ENCODE measurements at places on chromosomes 4 and X.

- peak; percentile 26 for DNase-seq
Observed at GRCh38 chr4:128061566-128062536, 739 bp downstream of the LARP1B start.

GRCh38 chrX:55598333-55598732 is 24.9 kb upstream of the FOXR2 start:
- no peak for DNase-seq

DNA sequence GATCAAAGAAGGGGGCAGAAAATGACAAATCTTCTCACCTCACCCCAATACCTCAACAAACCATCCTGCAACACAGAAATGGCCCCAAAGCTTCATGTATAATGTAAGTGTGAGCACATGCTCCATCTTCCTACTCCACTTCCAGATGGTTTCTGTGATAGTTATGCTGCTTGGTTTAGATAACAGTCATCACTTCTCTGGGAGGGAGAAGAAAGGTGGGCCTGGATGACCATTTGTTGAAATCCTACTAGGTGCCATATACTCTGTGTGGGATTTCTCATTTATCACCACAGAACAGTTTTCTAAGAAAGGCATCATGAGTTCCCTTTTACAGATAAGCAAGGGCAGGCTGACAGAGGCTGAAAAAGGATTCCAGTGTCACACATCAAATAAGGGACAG is 31.3 kb upstream of the NXF3 start:
- DNase-seq: no peak

DNA sequence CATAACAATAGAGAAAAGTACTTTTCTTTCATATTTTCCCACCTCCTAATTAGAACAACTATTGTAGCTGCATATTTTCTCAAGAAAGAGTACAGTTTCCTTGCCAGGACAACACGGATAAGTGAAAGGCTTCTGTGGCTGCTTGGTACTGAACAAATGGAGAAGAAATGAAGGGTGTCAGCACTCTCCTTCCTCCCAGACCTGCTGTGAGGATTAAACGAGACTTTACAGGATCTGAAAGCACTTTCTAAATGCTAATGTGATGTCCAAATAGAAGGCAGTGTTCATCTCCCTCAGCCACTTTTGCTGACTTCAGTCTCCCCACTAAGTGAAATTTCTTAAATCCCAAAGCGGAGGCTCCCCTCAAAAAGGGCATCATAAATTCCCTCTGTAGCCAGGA is 13.9 kb downstream of the NIPAL1 start:
- DNase-seq: no peak

DNA sequence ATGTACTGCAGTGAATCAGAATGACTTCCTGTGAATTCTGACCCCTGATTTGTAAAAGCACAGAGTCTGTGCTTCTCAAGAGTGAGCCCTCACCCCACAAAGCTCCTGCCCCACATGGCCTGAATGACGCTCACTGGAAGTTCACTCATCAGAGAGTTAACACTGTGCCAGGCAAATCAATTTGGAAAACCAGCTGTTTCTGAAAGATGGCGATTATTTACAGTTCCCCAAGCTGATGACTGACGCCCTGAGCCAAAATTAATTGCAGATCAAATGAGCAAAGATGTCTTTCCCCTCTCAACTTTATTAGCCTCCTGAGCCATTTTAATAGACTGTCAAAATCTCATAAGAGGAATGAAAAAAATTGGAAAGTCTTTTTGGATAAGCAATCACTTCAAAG is 118.0 kb downstream of the SLC2A9 start:
- no peak for DNase-seq

- no peak for DNase-seq
Observed at GRCh38 chr4:52366191-52366590, 292.9 kb downstream of the USP46 start.

DNA sequence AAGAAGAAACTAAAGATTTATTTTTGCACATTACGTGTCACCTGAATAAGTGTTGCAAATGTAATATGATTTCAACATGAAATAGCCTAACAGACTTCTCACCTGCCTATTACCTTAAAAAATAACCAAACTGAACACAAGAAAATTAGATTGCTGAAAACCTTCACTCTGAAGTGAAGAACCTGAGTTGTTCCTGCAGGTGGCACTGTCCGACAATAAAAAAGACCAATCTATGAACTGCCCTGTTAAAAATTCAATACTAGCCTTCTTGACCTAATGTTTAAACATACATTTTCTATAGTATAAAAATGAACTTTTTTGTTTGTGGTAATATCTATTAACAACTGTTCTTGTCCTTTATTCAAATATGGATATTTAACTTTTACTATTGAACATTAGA is 69.2 kb upstream of the PNPLA4 start:
- DNase-seq: no peak

DNA sequence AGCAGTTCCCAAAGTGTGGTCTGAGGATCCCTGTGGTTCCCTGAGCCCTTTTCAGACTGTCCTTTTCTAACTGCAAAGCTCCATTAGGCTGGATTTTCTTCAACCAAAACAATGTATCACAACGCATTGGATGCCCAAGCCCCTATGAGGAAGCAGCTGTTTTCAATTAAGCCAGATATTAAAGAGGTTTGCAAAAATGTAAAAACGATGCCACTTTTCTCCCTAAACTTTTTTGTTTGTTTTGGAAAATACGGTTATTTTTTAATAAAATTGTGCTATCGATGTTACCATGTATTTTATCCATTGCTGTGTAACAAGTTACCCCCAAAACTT is 170.4 kb upstream of the BCOR start:
- no peak for DNase-seq

- no peak for DNase-seq
Observed at GRCh38 chrX:21176921-21177571, 197.2 kb upstream of the CNKSR2 start.

DNA sequence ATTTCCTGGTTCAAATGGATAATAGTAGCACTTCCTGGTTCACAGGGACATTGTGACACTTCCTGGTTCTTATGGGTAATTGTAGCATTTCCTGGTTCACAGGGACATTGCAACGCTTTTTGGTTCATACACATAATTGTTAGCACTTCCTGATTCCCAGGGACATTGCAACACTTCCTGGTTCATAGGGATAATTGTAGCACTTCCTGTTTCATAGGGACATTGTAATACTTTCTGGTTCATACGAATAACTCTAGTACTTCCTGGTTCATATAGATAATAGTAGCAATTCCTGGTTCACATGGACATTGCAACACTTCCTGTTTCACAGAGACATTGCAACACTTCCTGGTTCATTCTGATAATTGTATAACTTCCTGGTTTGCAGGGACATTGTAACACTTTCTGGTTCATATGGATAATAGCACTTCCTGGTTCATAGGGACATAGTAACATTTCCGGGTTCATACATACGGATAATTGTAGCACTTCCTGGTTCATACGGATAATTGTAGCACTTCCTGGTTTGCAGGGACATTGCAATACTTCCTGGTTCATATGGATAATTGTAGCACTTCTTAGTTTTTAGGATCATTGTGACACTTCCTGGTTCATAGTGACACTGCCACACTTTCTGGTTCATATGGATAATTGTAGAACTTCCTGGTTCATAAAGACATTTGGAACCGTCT is 61.6 kb upstream of the CD99 start:
- no peak for DNase-seq

DNA sequence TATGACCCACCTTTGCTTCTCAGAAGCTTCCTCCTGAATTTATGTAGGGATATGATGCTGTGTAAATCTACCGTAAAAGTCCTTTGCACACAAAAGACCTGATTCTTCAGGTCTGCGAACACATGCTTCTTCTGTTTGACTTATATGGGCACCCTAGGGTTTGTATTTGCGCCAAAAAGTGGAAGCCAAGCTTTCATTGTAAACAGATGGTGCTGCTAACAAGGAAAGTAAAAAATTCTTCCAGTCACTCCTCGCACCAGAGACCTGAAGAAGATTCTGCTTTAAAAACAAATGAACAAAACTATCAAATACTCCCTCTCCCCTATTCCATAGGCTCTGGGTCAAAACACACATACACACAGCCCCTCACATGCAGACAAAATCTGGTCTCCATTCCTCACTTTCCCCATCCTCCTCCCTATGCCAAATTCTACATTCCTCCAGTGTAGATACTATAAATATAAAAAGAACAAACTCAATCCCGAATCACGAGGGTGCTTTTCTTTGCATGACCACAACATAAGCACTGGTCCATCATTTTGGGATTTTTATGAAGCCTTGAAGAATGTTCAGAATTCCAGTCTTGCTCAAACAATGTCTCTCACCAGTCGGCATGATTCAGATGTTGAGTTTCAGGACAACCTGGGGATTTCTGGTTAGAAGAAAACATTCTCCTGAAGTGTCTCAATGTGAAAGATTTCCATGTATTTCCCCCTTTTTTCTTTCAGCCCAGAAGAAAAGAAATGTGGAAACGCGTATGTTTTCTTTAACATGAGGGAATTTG is 125.1 kb downstream of the PALLD start:
- DNase-seq: no peak

DNA sequence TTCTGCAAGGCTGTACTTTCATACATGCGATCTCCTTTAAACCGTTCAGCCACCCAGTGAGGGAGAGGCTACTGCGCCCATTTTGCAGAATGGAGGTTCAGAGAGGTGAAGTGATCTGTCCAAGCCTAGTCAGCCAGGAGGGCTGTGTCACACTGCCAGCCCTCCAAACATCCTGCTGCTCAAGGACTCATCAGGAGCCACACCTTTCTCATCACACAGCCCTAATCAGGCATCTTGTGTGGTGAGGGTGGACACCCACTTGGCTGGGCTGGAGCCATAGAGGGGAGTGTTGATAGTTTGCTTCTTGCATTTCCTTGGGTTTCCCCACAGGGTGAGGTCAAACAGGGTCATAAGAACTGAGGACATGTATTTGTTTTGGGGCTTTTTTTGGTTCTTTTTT is 5.4 kb upstream of the CXCR3 start:
- DNase-seq: no peak

DNA sequence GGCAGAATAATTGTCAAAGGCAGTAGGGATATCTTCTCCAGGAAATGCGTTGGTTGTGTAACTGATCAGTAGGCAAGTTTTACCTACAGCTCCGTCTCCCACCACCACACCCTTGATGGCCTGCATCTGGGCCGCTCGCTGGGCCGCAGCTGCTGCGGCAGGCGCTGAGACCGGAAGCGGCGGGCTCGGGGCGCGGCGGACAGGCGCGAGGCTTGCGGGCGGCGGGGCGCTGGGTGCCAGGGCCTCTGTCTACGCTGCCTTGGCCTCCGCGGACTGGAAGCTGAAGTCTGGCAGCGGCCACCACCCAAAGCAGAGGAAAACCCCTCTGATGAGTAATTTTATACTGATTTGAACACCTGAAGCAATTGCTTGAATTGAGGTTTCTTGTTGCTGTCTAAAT is 124.2 kb upstream of the ZIC3 start:
- DNase-seq: no peak

DNA sequence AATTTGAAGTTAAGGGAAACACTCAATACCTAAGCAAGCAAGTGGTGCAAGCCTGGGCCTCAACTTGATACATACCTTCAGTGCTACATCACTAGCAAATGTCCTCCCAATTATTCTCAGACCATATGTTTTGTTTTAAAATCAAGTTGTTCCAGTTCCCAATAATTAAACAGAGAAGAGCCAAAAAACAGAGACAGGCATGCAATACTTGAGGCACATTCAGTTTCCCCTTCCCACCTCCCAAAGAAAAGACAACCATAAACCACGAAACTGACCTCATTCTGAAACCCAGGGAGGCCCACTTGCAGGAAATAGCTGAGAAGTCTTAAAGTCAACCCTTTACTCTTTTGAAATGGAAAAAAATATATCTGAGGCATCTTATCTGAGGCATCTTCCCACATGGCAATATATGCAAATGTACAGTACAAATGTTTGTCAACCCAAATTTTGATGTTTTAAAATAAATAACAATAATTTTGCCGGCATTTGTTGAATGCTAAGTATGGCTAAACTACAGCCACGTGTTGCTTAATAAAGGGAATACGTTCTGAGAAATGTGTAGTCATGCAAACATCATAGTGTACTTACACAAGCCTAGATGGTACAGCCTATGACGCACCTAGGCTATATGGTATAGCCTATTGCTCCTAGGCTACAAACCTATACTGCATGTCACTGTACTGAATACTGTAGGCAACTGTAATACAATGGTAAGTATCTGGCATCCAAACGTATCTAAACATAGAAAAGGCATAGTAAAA is 147.5 kb downstream of the TSPAN5 start:
- peak; percentile 14 for DNase-seq

- no peak for DNase-seq
Observed at GRCh38 chr4:61817071-61817470, 616.9 kb downstream of the ADGRL3 start.

DNA sequence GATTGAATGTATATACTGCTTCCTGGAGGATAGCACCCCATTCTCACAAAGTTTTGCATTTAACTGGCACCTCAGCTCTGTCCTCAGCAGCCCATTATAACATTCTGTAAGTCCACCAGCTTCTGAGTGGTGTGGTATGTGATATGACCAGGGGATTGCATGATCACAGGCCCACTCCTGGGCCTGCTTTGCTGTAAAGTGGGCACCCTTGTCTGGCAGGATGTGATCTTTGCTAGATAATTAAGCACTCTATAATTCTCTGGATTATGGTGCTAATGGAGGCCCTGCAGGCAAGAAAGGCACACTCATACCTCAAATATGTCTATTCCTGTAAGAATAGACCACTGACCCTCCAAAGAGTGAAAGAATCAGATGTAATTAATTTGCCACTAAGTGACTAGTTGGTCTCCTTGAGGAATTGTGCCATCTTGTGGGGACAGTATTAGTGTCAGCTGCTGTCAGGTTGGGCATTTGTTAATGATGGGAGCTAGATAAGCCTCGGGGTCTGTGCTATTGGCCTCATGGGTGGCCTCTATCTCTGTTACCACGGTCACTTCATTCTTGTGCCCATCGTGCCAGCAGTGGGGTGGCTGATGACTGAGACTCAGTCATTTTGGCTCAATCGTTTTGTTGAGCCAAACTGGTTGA is 2.2 kb upstream of the CFI start:
- DNase-seq: no peak

Data from stimulated activated CD4-positive, alpha-beta T cell treated with anti-CD3 and anti-CD28 coated beads, Interleukin-12 subunit alpha, Interleukin-12 subunit beta, amount 100 ng/mL, for 24 hours (primary cell).